ENCODE measurements at places on chromosomes 2 and 18. TPM values are rescaled to one million over a fixed set of nuclear protein-coding genes. Genes with fewer than 3 reads are reported as not detected.

Gene PARD3B
- total RNA-seq: 66.5 TPM

GRCh38 chr18:8800445-8800844, 95.1 kb downstream of the MTCL1 start:
- DNase-seq: no peak
- H3K4me3 ChIP-seq: no peak overlapping the region
- no peaks in the 10 kb centered on the region for H3K36me3 ChIP-seq
- no peaks in the 10 kb centered on the region for H3K27me3 ChIP-seq
- H3K4me1 ChIP-seq: peaks cover 22% of the 10 kb centered on the region

Gene MYCN
- total RNA-seq: 46.6 TPM

DNA sequence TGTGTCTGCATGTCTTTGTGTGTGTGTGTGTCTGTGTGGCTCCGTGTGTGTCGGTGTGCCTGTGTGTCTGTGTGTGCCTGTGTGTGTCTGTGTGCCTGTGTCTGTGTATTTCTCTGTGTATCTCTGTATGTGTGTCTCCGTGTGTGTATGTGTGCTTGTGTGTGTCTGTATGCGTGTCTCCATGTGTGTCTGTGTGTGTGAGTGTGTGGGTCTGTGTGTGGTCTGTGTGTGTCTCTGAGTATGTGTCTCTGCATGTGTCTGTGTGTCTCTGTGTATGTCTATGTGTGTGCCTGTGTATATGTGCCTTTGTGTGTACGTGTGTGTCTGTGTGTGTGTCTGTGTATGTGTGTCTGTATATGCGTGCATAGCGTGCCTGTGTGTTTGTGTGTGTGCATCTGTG, 45.2 kb downstream of the MYCN start:
- DNase-seq: no peak
- H3K4me1 ChIP-seq: peaks cover 21% of the 10 kb centered on the region
- no peaks in the 10 kb centered on the region for H3K36me3 ChIP-seq
- H3K4me3 ChIP-seq: no peak overlapping the region

DNA sequence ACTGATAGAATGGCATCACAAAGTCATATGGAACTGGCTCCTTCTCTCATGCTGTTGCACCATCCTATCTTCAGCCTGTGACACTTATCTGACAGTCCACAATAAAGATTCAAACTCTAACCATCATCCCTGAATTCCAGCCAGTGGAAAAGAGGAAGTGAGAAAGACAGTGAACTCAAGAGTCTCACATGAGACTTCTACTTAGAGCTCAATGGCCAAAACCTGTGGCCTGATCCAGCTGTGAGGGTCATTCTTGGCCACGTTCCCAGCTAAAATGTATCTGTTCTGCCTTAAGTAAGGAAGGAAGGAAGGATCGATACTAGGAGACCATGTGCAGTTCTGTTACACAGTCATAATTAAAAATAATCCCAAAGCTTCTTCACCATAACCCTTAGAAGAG, 73.6 kb downstream of the RND3 start:
- no peaks in the 10 kb centered on the region for H3K27me3 ChIP-seq
- no peak for DNase-seq
- peaks cover 45% of the 10 kb centered on the region for H3K4me1 ChIP-seq
- H3K4me3 ChIP-seq: no peak overlapping the region

DNA sequence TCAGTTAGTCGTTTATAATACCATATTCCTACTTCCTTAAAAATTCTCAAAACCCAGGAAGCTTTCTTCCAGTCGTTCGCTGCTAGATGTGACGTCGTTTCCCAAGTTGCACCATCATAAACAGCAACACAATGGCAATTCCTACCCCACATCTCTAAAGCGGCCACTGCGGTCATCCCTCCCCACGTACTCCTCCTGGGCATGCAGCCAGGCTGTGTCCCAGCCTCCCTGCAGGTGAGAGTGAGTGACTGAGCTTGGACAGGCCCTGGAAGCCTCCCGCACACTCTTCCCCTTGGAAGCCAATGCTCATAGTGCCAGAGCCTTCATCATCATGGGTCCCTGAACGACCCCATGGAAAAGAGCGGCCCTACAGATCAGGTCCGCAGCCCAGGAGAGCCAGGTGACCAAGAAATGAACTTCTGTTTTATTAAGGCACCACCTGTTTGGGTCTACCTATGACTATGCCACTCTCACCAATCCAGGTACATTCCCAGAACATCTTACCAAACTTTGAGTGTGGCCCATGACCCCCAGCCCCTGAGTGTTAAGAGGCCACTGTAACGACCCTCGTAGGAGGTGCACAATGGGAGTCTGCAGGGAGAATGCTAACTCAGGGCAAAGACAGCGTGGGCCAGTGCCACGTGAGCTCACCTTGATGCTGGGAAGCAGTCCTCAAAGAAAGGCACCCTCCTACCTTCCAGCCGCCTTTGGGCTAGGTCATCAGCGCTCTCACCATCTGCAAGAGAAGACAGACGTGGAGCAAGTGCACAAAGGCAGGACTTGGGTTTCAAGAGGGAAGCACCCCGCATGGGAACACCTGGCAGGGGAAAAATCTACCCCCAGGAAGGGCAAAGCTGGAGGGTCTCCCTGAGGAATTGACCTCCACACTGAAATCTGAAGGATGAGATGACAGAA, 74.7 kb upstream of the RAB6C start:
- no peak overlapping the region for H3K27ac ChIP-seq
- no peaks in the 10 kb centered on the region for H3K4me1 ChIP-seq
- no peaks in the 10 kb centered on the region for H3K27me3 ChIP-seq
- no peaks in the 10 kb centered on the region for H3K36me3 ChIP-seq
- no peak overlapping the region for H3K4me3 ChIP-seq

DNA sequence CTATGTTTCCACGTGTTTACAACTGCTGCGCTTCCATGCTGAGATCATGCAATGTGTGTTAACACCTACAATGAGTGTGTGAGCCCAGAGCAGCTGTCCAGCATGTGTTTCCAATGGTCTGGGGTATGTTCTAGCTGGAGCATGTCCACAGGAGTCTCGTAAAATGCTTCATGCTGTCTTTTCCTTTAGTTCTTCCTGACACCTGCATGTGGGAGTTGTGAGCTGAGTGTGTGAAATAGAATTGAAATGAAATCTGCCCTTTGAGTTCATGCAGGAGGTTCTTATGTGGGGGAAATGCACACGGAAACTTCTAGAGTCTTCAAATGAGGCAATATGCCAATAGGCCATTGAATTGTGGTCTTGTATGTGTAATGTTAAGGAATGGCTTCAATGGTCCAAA, 205.1 kb downstream of the RND3 start:
- H3K4me3 ChIP-seq: no peak overlapping the region
- H3K4me1 ChIP-seq: no peaks in the 10 kb centered on the region
- no peaks in the 10 kb centered on the region for H3K36me3 ChIP-seq

DNA sequence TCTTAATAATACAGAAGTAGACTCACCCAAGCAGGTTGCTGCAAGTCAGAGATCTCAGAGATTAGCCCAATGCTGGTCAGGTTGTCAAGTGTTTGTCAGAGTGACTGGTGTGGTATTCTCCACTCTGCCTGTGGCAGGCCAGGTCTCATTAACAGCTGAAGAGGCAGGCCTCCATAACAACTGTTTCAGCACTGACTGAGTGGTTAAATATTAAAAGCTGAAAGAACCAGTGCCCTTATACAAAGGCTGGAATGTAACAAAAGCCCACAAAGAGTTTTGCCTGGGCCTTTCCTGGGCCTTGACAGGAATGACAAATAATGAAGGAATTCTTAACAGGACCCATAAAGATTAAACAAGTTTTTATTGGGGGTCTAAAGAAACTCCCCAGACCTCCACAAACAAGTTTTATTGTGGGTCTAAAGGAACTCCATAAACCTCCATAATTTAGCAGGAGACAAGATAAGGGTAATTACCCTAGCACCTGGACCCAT, 26.8 kb downstream of the SULT1C2 start:
- H3K27ac ChIP-seq: peak overlapping the region; percentile 90
- peaks cover 39% of the 10 kb centered on the region for H3K4me1 ChIP-seq
- peak; percentile 79 for DNase-seq
- H3K36me3 ChIP-seq: peaks cover 9% of the 10 kb centered on the region
- H3K27me3 ChIP-seq: no peaks in the 10 kb centered on the region
- peak overlapping the region; percentile 22 for H3K4me3 ChIP-seq

GRCh38 chr2:156110890-156111289, 221.6 kb downstream of the NR4A2 start:
- DNase-seq: peak; percentile 37
- H3K36me3 ChIP-seq: no peaks in the 10 kb centered on the region
- no peaks in the 10 kb centered on the region for H3K27me3 ChIP-seq
- H3K4me3 ChIP-seq: no peak overlapping the region

Gene CRACDL
- 0.77 TPM for total RNA-seq

DNA sequence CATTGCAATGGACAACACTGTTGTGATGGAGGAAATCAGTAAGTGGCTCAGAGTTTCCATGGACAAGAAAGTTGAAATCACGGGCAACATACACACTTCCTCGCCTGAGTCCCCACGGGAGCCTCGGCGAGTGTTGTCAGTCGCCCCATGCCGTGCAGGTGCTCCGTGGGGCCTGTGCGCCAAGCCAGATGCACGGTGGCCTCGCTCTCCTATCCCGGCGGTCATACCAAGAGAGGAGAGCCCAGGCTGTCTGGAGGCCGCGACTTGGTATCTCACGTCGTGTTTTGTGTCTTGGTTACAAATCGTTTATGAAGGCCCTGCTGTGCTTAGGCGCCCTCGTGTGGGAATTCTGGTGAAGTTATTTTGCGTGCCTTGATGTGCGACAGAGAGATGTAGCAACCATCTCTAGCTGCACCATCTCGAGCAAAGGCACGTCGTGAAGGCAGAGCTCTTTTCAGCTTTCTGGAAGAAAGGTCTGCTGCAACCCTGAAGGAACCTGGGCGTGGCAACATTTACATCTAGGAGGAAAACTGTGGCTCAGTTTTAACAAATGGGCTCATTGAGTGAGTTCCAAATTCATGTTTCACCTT, 21.8 kb downstream of the ATG4B start:
- no peaks in the 10 kb centered on the region for H3K27me3 ChIP-seq
- H3K36me3 ChIP-seq: no peaks in the 10 kb centered on the region
- no peaks in the 10 kb centered on the region for H3K4me1 ChIP-seq
- no peak overlapping the region for H3K4me3 ChIP-seq
- peak; percentile 48 for DNase-seq
- H3K27ac ChIP-seq: no peak overlapping the region

DNA sequence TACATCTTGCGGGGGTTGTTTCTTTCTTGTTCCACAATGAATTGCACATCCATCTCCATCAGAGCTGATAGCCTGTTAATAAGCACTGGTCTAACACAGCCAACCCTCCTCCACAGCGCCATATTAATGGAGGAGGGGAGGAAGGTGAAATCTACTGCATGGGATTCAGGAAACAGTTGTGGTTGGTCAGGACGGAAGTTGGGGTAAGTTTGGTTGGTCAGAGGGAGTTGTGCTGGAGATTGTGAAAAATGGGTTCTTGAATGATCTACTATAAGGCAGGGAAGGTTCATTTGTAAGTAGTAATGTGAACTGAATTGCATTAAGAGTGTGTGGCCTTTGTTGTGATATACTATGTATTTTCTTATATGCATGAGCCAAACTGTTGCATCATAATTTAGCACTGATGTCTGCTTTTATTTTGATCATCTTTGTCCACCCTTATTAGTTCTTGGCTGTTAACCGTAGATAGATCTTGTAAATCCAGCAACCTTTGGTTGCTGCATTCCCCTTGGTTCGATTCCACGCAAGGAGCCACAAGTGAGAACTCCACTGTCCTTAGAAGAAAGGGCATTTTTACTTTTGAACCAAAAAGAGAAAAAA, 150.6 kb upstream of the MAPRE2 start:
- H3K27me3 ChIP-seq: no peaks in the 10 kb centered on the region
- no peaks in the 10 kb centered on the region for H3K4me1 ChIP-seq
- H3K4me3 ChIP-seq: no peak overlapping the region
- H3K36me3 ChIP-seq: no peaks in the 10 kb centered on the region

DNA sequence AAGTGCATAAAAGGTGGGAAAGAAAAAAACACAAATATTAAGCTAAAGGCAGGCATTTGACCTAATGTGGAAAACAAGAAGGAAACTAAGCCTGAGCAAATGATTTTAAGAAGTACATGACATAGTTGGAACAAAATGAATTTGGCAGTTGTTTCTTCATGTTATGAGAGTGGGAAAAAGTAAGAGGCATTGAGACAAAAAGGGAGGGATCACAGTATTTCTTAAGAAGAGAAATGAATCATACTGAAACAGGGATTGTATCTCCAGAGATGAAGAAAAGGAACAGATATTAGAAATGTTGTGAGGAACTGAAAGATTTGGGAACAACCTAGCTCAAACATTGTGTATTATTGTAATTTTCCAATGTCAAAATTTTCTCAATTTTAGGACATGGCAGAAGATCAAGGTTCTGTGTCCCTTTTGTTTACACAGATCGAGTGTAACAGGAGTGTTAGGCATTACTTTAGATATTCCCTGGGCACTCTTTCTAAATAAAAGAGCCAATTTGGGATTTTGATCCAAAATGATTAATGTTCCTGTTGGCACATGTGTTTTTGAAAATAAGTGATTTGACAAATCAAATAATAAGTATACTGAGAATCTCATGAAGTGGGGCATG, 98.6 kb downstream of the CALCRL start:
- H3K27me3 ChIP-seq: no peaks in the 10 kb centered on the region
- H3K27ac ChIP-seq: no peak overlapping the region
- no peaks in the 10 kb centered on the region for H3K4me1 ChIP-seq
- H3K36me3 ChIP-seq: no peaks in the 10 kb centered on the region
- DNase-seq: no peak
- no peak overlapping the region for H3K4me3 ChIP-seq

Gene CSRNP3
- 1.2 TPM for total RNA-seq

DNA sequence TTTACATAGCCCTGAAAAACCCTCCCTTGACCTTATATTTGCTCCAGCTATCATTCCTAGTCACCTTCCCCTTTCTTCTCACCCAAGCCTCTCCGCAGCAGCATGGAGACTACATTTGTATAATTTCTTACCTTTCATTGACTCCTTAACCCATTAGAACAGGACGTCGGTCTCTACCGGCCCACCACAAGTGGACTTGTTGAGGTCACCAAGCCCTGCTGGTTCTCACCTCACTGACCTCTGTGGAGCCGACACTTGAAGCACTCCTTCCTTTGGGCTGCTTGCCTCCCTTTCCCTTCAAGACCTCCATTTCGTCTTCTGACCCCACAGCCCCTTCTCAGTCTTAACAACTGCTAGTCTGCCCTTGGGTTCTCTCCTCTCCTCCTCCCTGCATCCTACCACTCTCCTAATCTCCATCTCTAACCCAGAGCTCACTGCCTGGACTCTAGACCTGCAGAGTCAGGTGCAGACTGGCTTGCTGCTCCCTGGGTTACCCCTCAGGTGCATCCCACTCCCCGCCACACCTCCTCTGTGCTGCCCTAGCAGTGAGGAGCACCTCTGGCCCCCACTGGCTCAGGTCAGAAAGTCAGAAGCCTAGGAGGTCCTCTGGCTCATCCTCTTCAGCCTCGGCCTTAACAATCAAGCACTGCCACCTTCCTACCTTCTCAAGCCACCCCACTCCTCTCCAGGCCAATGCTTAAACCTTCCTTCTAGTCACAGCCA, 5.3 kb upstream of the SFXN5 start:
- no peaks in the 10 kb centered on the region for H3K4me1 ChIP-seq
- no peak for DNase-seq
- H3K27me3 ChIP-seq: no peaks in the 10 kb centered on the region
- no peak overlapping the region for H3K27ac ChIP-seq
- H3K36me3 ChIP-seq: no peaks in the 10 kb centered on the region
